ENCODE measurements at places on chromosomes 11 and 22.

GRCh38 chr22:46661221-46661851 lies 41.1 kb downstream of the GRAMD4 start:
- DNase-seq = no peak

GRCh38 chr11:20022363-20023081 lies 137.8 kb downstream of the DBX1 start:
- no peak for DNase-seq

DNA sequence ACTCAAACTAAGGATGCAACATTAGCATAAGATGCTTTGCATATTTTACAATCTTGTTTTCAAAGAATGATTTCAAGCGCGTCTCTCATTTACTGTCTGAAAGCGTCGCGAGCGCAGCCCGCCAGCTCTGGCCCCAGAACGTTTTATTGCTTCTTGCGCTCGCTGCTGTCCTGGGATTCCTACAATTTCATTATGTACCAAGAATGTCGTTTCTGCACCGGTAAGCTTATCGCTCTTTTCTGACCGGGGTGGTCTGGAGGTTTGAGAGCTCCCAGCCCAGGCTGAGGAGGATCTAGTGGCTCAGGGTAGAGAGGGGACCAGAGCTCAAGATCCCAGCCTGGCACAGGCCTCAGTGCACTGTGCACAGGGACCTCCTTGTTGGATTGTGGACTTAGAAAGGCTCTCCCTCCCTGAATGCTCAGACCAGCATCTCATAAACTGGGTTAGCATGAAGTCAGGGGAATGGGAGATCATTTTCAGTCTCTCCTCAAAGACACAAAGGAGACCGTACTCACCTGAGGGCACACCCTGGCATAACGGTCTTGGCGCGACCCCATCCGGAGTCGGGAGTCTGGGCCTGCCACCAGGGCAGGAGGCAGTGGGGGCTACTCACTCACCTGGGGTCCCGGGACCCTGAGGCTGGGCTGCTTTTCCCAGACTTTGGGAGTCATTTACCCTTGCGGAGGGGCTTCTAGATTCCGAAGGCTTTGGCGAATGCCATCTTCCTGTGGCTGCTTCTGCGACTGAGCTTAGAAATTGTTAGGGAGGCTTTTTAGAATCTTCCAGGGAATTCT lies 817.4 kb downstream of the BRD1 start:
- DNase-seq = no peak

DNA sequence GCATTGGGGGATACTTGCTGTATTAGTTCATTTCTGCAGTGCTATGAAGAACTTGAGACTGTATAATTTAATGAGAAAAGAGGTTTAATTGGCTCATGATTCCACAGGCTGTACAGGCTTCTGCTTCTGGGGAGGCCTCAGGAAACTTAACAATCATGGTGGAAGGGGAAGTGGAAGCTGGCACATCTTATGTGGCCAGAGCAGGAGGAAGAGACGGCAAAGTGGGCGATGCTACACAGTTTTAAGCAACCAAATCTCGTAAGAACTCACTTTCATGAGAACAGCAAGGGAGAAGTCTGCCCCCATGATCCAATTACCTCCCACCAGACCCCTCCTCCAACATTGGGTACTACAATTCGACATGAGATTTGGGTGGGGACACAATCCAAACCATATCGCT lies 55.1 kb downstream of the TMPRSS5 start:
- no peak for DNase-seq

DNA sequence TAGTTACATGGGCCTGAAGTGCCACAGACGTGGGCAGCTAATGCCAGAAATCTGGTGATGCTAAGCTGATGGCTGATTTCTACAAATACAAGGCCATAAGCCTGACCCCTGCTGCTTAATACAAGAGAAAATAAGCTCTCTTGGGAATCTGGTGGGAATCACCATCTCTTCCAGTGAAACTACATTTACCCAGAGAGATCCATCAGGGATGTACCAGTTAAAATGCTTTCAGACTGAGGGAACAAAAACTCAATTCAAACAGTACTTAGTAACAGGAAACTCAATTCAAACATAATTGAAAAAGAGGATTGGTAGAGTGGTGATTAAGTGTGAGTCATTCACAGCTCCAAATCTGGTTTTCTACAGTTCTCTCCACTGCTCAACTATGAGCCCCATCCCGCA lies 1.7 kb upstream of the CAVIN3 start:
- DNase-seq = no peak

DNA sequence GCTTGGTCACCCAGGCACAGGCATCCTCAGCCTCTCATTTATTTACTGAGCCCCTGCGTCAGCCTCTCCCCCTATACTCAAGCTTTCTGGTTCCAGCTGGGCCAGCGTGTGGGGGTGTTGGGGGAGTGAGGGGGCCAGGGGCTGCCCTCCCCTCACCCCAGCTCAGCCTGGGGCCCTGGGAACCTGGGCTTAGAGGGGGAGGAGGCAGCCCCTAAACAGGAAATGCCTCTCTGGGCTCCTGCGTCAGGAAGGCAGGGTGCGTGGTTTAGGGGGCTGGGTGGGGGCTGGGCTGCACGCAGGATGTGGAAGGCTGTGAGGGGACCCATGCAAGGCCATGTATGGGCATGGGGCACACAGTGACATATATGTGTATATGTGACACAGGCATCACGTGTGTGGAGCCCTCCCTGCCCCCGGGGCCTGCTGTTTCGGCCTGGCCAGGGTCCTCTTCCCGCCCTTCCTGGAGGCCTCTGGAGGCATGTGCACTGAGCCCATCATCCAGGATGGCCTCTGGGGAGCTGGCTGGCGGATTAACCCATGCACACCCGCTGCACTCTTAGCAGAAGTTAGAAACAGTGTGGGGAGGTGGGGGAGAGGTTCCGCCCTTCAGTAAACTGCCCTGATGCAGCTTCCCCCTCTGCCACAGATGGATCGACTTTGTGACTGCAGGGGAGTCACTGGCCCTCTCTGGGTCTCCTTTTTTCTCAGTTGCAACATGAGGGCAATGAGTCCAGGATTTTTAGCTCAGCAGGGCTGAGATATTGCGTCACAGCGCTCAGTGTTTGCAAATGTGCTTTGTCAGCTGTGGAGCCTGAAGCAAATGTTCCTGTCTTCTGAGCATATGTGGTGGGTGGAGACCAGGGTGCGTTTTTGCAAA lies 1.1 kb upstream of the CD248 start:
- DNase-seq = no peak

DNA sequence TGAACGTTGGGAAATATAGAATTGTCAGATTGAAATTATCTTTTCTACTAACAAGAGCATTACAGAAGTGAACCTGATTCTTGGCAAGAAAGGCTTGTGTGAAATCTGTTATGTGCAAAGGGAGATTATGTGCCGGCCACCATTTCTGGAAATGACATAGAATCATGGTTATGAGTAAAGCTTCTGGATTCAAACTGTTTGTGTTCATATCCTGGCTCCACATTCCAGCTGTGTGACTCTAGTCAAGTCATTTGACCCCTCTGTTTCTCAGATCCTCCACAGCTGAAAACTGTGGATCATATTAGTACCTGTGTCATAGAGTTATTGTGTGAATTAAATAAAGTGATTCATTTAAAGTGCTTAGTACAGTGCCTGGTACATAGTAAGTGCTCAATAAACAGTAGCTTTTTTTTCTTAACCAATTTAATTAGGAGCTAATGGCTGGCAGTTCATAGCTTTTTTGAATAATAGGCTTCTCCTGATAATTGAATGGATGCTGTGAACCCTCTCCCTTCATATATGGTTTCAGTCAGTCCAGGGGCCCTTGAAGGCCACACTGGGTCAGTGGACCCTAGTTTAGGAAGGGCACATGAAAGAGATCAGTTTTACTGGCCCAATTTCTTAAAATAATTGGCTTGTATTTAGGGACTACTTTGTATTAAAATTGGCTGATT lies 34.6 kb downstream of the EHF start:
- no peak for DNase-seq

- no peak for DNase-seq
Observed at GRCh38 chr22:35862697-35863096, 145.0 kb downstream of the APOL5 start.

- no peak for DNase-seq
Observed at GRCh38 chr22:40050258-40050657, 55.5 kb downstream of the FAM83F start.

DNA sequence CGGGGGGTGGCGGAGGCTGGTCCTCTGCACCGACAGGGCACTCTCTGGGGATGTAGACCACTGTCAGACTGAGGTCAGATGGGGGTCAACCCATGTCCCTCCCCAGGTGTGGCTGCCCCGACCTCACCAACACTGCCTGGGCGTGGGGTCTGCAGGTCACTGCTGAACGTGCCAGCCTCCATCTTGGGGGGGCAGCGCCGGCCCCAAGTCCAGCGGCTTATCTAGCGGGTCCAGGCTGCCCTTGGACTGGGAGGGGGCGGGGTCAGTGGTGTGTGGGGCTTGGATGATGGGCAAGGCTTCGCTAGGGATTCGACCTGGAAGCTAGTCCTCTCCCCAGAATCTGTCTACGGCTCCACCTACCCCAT lies 178.2 kb downstream of the IGLL1 start:
- no peak for DNase-seq

DNA sequence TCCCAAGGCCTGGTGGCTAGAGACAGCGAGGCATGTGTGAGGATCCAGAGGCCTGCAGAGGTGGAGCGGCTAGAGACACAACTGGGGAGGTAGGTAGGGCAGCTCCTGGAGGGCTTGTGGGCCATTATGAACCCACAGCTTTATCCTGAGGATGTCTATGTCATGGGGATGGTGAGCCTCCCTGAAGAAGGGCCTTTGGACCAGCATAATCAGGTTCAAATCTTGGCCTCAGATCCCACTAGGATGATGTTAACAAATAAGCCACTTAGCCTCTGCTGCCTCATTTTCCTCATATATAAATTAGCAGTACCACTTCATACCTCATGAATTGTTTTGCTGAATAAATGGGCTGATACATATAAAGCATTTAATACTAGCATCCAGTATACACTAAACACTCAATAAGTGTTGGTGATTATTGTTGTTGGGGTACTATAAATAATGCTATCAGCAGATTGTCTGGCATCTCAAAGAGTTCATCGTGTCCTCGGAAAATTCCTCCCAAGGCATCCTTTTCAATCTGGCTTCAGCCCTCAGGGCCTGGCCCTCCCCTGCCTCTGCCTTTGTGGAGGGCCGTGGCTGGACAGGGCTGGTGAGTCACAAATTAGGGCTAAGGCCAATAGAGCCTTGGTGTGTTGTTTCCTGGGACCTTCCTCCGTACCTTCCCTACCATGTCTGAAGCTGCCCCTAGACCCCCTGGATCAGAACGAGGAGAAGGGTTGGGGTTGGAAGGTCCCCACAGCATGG lies 30.9 kb upstream of the LRRC32 start:
- DNase-seq = no peak

All from urinary bladder (tissue), 4 donors.